ENCODE measurements at places on chromosomes 11 and 22.

DNA sequence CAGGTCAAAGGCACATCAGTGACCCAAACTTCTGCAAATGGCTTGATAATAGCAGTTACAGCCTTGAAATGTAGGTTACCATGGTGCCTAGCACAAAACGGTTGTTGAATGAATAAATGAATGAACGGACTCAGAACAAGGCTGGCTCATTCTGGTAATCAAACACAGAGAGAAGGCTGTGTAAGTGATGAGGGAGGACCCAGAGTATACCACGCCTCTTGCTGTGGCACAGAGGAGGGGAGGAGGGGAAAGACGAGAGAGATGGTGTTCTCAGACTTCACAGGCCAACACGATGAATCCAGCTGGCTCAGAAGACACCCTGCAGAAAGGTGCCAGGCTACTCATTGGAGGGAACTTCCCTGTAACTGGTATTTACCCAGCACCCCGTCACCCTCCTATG lies 38.3 kb downstream of the PC start:
- no peak for DNase-seq

- DNase-seq, result no peak
These were observed 1.4 kb upstream of the KCNQ1OT1 start for GRCh38 chr11:2701230-2701629.

DNA sequence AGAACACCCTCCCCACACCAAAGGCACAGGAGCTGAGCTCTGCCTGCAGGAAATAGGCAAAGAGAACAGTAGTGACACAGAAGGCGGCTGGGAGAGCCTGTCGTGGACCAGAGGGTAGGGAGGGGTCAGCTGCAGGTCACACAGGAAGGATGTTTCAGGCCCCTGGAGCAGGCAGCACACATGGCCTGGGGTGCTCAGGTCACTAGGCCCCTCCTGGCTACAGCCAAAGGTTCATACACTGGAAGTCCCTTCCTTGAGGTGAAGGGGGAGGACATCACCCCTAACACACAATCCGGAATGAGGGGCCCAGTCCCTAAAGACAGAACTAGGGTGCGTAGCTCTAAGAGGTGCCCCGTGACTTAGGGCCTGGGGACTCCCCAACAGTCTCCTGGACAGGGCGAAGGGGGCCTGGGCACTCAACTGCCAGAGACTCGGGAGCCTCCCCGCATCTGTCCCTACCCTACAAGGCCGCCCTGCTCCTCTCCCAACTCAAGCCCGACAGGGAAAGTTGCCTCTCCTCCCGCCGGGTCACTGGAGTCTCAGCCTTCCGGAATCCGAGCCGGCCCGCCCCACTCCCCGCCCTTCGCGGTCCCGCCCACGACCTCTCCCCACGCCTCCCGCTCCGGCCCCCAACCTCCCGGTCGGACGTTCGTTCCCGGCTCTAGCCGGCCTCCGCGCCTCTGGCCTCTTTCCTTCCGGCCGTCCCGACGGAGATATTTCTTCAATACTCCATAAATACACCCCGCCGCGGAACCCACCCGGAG lies at the start of gene CYB5R2:
TSS of gene CYB5R2 (minus strand) at position 541 of the 764 bp plus-strand sequence. CDS start 675 bp downstream, outside the sequence.
- DNase-seq, result peak; percentile 80

GRCh38 chr11:39965701-39966100 lies 1493.8 kb downstream of the LRRC4C start:
- DNase-seq, result no peak

- DNase-seq, result no peak
These were observed 531.7 kb downstream of the BRD1 start for GRCh38 chr22:49295851-49296560.

GRCh38 chr11:19715373-19715772 lies 2.7 kb downstream of the NAV2 start:
- DNase-seq, result no peak

GRCh38 chr22:20128902-20129746 lies 2.5 kb upstream of the ZDHHC8 start:
- no peak for DNase-seq

GRCh38 chr11:68312780-68313573 lies 586 bp downstream of the LRP5 start:
- DNase-seq, result peak; percentile 50

- no peak for DNase-seq
These were observed 8.8 kb downstream of the POU2F3 start for GRCh38 chr11:120248551-120249278.

DNA sequence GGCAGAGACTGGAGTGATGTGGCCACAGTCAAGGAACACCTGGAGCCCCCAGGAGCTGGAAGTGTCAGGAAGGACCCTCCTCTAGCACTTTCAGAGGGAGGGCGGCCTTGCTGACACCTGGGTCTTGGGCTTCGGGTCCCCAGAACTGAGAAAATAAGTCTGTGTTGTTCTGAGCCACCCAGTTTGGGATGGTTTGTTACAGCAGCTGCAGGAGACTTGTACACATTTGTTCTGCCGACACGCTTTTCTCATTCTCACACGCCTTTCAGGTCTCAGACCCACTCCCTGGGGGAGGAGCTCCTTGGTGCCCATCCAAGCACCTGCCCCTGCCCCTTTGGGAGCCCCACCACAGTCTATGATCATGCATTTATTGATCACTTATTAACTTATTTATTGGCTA lies 47.2 kb upstream of the SMIM38 start:
- DNase-seq, result no peak

GRCh38 chr11:34149786-34150185 lies 44.4 kb downstream of the NAT10 start:
- peak; percentile 55 for DNase-seq

GRCh38 chr22:40813912-40814315 lies 5.2 kb downstream of the SLC25A17 start:
- DNase-seq, result no peak

- no peak for DNase-seq
These were observed 252.8 kb upstream of the PLET1 start for GRCh38 chr11:112513417-112513816.

DNA sequence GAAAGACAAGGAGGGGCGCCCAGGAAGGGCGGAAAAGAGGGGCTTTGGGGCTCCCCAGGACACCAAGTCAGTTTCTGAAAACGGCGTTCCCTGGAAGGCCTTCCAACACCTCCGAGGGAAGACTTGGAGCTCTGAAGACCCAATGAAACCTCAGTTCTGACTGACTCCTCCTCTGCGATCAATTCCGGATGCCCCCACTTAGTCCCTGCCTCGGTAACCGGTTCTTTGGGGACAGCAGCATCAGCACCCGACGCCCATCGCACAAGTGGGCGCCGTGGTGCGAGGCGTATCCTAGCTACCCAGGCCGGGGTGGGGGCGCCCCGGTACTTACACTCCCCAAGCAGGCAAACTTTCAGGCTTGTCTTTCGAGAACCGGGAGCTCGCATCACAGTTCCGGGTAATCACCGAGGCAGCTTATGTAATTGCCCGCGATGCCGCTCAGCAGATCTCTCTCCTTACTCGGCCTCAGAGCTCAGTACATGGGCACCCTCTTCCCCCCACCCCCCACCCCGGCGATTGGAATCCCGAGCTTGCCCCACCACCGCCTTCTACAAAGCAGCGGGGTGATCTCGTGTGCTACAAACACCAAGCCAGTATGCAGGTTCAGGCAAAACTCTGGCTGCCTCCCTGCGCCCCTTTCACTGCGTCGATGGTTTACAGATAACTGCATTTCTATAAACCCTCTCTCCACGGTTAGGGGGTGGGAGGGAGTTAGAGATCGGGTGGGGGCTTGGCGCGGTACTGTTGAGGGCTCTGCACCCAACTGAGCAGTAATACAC lies 2.0 kb downstream of the TENM4 start:
- peak; percentile 22 for DNase-seq

GRCh38 chr11:26997378-26997777 lies 3.5 kb downstream of the FIBIN start:
- DNase-seq, result no peak

DNA sequence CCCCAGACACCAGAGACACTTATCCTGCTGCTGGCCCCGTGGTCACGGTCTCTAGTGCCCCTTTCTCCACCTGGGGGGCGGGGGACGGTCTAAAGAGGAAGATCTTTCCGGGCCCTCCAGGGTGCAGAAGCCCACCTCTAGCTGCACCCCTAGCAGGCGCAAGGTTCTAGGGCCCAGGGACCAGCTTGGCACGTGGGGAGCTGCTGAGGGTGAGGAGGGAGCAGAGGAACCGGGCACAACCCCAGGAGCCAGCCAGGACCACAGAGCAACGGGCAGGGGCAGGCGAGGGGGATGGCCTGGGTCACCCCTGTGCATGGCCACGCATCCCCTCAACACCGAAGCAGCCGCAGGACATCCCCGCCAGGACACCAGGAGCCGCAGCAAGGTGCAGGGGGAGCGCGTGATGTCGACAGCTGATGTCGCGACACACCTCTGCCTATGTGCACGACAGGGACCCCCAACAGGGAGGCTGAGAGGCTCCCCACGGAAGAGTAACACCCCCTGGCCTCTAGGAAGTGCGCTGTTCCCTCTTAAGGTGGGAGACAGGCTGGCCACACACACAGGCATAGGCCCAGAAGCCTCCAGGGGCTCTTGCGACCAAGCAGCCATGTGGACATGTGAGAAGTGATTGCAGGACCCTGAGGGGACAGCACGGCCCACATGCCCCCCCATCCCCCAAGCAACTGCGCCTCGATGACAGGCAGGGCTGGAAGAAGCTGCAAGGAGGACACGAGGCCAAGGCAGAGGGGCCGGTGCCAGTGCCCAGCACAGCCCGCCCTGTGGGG lies 5.1 kb downstream of the LRFN4 start:
- no peak for DNase-seq

GRCh38 chr11:13354335-13354734 lies 76.7 kb downstream of the BMAL1 start:
- no peak for DNase-seq

GRCh38 chr11:126925321-126926093 lies 75.1 kb downstream of the KIRREL3 start:
- DNase-seq, result no peak

DNA sequence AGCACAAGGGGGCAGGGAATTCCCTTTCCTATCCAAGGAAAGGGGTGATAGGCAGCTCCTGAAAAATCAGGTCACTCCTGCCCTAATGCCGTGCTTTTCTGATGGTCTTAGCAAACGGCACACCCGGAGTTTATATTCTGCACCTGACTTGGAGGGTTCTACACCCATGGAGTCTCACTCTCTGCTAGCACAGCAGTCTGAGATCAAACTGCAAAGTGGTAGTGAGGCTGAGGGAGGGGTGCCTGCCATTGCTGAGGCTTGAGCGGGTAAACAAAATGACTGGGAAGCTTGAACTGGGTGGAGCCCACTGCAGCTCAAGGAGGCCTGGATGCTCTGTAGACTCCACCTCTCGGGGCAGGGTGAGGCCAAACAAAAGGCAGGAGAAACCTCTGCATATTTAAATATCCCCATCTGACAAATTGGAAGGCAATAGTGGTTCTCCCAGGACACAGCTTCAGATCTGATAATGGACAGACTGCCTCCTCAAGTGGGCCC lies 194.7 kb downstream of the OR4A47 start:
- DNase-seq, result no peak

- DNase-seq, result no peak
These were observed 1288.6 kb upstream of the CNTN5 start for GRCh38 chr11:97732011-97732632.

DNA sequence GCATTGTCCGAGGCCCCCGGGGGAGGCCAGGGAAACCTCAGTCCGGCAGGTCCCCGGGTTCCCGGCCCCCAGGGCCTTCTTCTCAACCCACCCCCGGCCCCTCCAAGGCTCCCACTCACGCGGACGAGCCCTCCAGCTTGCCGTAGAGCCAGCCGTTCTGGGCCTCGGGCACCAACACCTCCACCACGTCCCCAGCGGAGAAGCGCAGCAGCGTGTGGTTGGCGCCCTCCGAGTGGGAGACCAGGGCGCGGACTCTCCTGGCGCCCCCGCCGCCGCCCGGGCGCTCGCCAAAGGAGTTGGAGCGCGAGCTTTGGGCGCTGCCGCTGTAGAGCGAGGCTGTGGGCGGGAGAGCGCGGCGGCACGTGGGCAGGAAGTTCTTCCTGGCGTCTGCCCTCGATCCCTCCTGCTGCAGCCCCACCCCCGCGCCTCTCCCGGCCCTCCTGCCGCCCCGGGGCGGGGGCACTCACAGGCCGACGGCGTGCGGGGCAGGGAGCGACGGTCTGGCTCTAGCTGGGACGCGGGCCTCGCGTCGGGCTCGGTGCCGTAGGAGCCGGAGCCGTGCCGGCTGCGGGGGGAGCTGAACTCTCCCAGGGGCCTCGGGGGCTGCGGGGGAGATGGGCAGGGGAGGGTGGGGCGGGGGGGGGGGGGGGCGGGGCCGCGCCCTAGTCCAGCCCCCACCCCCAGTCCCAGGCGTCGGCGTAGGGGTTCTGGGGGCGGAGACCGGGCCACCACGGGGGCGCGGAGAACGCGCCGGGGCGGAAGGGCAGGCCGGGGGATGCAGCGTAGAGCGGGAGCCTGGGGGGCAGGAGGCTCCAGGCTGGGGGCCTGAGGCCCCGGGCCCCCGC lies 4.9 kb upstream of the SLC16A8 start:
- no peak for DNase-seq

All from nephron progenitor cell (in vitro differentiated cells).